ENCODE measurements at places on chromosomes 11 and 22.

GRCh38 chr11:119745776-119746535 lies 17.0 kb upstream of the NECTIN1 start:
- no peak for DNase-seq

- DNase-seq: no peak
Measured at GRCh38 chr11:43986327-43986726, 43.9 kb downstream of the C11orf96 start.

- no peak for DNase-seq
Measured at GRCh38 chr11:65308281-65308891, 6.3 kb upstream of the CDC42EP2 start.

DNA sequence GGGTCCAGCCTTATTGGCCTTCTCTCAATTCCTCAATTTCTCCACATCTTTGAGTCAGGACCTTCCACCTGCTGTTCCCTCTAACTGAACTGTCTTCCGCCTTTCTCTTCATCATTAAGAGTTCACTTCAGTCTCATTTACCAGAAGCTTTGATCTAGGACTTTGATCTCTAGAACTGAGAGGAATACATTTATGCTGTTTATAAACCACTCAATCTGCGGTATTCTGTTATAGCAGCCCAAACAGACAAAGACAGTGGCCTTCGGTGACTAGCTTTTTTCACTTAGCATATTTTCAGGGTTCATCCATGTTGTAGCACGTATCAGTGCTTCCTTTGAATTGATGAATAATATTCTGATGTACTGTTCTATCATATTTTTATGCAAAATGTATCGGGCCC lies 10.5 kb downstream of the CLPB start:
- DNase-seq: no peak

- no peak for DNase-seq
Measured at GRCh38 chr11:132466983-132467382, 1065.3 kb downstream of the OPCML start.

DNA sequence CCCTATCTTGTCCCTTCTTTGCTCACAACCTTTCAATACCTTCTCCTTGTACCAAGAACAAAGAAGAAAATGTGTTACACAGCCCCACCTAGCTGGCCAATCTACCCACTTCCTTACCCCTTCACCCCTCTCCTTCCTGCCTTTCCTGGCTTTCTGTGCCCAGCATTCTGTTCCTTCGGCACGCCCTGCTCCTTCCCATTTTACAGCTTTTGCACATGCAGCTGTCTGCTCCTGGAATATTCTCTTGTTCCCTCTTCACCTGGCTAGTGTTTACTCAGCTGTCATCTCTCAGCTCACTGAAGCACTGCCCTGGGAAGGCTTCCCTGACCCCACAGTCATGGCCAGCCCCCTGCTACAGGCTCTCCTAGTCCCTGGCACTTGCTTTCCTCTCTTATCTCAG lies 30.7 kb downstream of the SERPINH1 start:
- no peak for DNase-seq

GRCh38 chr11:115182282-115182955 lies 321.8 kb downstream of the CADM1 start:
- DNase-seq: no peak

DNA sequence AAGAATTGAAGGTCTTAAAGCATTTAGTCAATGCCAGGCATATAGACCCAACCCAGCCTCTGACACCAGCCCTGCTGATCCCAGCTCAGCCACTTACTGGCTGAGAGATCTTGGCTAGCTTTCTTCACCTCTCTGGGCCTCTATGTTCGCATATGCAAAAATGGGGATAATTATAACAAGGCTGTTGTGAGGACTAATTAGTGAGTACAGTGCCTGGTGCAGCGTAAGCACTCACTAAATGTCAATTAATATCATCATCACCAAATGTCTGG lies 10.5 kb downstream of the CHST1 start:
- no peak for DNase-seq

DNA sequence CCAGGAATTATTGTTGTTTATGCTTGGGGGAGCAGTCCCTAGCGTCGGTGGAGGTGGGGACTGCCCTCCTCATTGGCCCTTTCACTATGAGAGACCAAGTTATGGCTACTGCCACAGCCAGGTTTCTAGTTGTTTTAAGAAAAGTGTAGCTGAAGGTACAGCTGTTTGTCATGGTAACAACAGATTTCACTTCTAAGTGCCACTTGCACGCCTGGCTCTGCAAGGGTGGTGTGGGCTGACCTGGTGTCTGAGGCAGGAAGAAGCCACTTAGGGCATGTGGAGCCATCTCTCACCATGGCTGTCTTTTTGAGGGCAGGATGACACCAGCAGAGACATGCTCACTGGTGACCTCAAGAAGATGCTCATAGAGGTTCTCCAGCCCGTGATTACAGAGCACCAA lies 46.3 kb upstream of the MPEG1 start:
- no peak for DNase-seq

- DNase-seq: no peak
Measured at GRCh38 chr11:18491924-18492323, 34.8 kb downstream of the TSG101 start.

GRCh38 chr11:121590772-121591404 lies 138.1 kb upstream of the SORL1-AS1 start:
- DNase-seq: no peak

- no peak for DNase-seq
Measured at GRCh38 chr11:126604461-126604860, 249.0 kb downstream of the ST3GAL4 start.

DNA sequence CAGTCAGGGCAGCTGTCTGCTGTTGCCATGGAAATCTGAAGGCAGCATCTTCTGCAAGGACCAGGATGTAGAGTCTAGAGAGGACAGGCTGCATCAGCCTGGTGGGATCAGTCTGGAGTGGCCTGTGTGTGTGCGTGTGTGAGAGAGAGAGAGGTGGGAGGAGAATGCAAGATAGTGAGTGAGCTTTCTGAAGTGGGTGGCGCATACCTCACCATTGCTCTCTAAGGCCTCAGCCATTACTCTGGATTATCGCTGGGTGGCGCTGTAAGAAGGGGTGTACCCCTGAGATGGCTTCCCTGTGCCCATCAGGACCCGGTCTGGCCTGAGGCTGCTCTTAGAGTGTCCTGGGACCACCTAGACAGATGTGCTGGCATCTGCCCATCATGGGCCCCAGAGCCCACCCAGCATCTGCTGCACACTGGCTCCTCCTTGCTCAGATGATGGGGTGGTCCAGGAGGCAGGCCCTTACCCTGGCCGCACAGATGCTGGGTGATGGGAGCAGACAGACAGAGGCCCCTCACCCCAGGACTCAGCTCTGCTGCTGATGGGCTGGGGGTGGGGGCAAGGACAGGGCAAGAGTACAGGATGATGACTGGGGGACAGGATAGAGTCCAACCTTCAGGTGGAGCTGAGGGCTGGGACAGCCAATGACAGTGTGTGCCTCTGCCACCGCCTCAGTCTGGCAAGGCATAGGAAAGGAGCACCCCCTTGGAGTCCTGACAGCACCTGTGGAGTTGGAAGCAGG lies 25.7 kb upstream of the TUB start:
- no peak for DNase-seq

- DNase-seq: no peak
Measured at GRCh38 chr11:16603245-16603644, 135.2 kb upstream of the C11orf58 start.

DNA sequence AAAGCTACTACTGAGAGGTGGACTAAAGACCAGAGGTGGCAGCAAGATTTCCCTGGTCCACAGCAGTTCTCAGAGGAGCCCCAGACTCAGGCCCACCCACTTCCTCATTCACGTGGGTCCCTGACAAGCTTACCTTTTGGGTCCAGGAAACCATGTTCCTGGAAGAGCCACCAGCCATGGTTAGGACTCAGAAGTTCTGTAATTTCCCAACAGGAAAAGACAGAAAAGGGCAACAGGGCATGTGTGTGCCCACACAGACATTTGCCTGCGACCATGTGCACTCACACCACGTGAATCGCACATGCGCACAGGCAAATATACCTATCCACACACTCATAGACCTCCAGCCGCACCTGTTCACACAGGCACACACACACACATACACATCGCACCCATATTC lies 42.9 kb downstream of the LRRC32 start:
- no peak for DNase-seq

DNA sequence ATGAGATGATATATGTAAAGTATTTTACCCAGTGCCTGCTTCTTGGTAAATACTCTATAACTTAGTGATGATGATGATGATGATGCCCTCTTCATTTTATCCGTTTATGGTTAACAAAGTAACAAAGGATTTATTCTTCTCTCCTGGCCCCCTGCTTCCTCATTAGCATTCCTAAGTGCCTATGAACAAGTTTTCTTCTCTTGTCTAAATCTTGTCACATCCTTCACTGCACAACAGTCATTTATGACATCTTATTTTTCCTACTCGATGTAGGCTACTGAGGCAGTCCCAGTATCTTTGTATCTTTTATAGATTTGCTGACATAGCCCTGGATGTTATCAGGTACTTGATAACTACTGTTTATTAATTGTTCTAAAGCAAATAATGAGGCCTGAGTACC lies 754.4 kb upstream of the ARHGAP42 start:
- DNase-seq: no peak

- no peak for DNase-seq
Measured at GRCh38 chr11:43923406-43924111, 18.9 kb upstream of the C11orf96 start.

- no peak for DNase-seq
Measured at GRCh38 chr22:32760815-32761214, 40.7 kb upstream of the TIMP3 start.

DNA sequence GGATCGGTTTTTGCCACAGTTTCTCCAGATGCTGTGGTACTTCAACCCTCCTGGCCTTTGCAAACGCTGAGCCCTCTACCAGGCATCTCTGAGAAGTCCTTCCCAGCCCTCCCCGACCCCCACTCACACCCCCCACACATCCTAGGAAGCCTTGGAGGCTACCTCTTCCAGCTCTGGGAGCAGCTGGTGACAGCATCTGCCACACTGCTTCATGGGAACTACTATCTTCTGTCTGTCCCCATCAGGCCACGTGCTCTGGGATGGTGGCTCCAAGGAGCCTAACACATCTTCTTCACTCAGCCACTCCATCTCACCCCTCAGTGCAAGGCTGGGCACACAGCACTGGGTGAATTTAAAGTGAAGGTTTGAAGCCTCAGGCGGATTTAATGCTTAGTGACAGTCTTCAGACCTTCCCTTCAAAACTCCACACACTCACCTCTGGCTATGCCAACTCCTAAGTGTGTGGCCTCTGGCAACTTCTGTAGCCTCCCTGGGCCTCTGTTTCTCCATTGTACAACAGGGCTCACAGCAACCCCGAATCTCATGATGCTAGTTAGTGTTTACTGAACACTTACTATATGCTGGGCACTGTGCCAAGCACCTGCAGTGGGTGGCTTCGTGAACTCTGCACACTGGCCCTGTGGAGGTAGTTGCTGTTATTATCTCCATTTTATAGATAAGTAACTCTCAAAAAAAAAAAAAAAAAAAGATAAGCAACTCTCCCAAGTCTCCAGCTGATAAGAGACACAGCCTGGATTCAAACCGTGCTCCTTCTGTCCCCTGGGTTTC lies 7.3 kb upstream of the TP53I11 start:
- no peak for DNase-seq

DNA sequence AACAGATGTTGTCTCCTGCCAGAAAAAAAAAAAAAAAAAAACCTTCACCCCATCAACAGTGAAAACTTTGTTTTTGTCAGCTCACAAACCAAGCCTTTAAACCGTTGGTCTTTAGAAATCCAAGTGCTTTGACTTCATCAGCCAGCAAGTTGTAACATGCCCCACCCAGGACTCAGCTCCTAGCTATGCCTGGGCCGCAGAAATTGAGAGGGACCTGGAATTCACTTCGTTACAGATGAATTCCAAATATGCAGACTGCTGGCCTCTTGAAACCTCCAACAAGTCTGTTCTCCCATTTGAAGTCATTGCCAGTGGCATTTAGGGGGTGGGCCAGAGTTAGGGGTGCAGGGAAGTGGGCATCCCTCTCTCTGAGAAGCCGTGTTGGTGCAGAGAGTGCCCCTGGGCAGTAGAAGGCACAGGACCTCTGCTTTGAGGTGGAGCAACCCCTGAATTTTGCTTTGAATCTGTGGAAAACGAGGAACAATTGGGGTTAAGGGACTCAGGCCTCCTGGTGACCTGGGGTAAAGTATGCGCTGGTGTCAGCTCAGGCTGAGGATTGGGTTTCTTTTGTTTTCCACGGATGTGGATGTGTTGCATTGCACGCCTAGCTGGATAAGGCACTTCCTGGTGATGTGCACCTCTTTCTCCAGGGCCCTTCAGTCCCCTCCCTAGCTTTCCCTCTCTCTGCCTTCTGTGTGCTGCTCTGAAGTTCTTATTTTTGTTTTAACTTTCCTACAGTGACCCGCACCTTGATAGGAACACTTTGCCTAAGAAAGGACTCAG lies 109.5 kb downstream of the DBX1 start:
- DNase-seq: no peak

DNA sequence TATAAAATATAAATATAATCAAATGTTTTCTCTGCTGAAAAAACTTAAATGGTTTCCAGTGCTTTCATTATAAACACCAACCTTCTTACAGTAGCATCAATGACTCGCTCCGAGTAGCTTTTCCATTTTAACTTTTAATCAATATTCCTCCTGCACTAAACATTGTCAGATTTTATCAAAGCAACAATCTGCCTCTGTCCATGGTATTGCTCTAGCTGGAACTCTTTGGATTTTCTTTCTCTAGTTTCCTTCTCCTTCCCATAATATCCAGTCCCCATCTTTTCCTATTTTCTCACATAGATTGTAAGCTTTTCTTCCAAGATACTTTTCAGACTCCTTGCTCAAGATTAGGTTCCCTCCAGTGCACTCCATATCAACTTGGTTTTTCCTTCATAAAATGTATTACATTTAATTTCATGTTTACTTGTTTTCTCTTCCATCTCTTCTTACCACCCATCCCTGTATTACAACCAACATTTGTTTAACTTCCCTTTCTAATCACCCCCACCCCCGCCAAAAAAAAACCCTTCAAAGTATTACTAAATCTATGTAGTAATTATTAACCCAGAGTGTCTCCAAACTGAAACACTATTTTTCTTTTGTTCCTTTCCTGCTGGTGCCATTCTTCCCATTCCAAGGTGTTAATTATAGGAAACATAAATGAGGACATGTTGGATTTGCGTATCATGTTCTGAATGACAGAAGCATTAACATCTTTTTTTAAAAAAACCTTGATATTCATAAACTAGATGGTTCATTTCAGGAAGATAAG lies 716.5 kb downstream of the NELL1 start:
- peak; percentile 22 for DNase-seq

- no peak for DNase-seq
Measured at GRCh38 chr22:27672721-27673418, 128.7 kb downstream of the MN1 start.

DNA sequence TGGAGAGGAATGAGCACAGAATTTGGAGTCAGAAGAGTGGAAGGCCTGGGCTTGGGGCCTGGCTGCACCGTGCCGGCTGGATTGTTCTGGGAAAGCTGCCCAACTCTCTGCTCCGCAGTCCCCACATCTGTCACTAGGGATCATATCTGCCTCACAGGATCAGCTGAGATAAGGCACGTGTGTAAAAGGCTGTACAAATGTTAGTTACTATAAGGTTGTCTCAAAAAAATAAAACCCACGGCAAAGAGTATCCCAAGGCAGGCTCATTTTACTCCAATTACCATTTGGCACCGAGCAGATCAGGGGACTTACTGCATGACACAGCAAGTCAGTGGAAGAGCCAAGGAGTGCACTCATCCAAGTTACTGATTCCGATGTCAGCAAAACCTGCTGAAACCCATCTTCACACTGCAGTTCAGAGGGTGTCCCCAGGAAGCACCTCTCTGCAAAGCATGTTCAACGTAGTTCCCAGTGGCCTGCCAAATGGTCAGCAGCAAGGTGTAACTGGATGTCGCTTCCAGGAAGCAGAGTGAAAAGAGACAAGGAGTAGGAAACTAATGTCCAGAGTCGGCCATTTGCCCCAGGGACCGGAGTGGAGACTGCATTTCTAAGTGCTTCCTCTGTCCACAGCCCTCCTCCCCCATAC lies 18.1 kb upstream of the MRTFA start:
- no peak for DNase-seq
